Putamen (tissue), 1 donor: ENCODE measurements at places on chromosomes 2 and 18.

- DNase-seq: peak; percentile 38
Observed at GRCh38 chr2:229612384-229612971, 101.9 kb downstream of the DNER start.

DNA sequence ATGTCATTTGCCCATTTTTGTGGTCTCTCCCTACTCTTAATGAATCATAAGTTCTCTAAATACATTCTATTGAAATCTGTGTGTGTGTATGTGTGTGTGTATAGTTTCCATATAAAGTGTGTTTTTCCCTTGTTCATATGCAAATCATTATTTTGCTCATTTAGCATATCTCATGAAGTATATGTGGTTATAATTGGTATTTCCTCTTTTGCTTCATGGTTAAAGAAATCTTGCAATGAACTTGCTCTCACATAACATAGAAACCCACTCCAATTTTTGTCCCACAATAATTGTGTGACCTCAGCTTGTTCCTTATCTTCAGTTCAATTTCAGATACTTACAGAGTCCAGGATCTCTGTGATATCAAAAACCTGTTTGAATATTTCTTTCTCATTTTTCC, 1.2 kb downstream of the CPO start:
- no peak for DNase-seq

DNA sequence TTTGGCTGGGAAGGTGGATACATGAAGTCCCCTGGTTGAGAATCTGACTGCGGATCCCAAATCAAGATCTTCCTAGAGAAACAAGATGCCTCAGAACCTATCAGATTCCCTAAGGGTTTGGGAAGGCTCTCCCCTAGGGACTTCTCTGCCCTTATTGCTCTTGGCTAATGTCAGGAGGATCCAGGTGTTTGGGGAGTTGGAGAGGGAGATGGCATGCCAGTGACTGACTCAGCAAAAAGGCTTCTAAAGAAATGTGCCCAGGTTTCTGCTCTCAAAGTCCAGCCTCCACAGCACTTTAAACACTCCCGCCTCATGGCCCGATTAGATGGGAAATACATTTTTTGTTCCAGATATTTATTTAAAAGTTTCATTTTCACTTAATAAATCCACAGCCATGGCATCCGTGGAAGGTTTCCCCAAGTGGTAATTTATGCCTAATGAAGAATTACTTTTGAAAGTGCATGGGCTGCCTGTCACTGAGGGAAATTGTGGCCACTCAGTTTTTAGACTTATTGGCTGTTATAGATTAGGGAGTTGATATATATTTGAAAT, 156.4 kb downstream of the OSR1 start:
- no peak for DNase-seq

DNA sequence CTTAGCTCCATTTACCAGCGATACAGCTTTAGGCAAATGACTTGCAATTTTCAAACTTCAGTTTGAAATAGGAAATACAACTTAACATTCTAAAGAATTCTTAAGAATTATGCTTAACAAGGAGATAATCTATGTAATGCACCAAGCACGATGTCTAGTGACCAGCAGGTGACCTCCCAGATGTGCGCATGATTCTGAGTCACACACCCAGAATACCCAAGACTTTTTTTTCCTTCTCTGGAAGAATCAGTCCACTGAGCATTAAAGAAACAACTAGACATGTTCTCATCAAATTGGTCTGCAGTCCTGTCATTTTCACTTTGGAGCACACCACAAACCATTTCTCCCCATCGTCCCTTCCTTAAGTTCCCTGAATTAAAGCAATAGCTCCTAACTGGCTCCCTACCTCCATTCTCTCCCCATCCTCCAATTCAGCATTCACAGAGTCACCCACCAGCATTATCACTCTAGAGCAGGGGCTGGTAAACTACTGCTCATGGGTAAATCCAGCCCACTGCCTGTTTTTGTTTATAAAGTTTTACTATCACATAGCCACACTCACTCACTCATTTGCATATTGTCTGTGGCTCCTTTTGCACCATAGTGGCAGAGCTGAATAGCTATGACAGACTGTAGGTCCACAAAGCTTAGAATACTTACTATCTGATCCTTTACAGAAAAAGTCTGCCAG, 13.2 kb downstream of the EVA1A start:
- no peak for DNase-seq

DNA sequence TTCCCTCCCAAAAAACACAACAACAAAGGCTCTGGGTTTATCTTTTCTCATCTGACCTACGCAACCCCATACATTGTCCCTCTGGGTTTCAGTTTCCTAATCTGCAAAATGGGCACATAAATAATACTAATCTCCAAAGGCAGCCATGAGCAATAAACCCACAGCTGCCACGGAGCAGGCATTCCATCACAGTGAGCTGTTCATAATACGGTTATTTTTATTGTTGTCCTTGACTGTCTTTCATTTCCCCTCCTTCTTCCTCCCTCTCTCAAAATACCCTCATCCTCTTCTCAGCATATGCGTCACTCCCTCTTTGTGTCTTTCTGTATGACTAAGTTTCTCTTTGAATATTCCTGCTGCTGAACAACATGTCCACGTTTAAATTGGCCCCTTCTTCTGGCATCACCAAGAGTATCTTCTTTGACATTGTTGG, 129.8 kb upstream of the CAB39 start:
- no peak for DNase-seq

DNA sequence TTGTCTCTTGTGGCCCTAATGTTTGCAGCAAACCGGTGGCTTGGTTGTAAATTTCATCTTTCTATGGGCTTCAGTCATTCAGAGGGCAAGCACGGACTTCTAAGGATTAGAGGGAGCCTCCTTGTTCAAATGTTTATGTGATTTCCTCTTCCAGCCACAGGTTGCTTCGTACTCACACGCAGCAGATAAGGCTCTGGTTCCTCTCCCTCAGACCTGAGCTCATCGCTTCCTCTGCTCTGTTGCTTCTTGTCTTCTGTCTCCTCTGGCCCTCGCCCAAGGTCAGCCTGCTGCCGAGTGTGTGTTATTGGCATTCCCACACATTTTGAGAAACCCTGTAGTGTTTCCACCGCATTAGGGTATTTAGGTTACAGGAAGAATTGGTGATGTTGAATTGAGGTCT, 44.0 kb downstream of the MYL12B start:
- no peak for DNase-seq

DNA sequence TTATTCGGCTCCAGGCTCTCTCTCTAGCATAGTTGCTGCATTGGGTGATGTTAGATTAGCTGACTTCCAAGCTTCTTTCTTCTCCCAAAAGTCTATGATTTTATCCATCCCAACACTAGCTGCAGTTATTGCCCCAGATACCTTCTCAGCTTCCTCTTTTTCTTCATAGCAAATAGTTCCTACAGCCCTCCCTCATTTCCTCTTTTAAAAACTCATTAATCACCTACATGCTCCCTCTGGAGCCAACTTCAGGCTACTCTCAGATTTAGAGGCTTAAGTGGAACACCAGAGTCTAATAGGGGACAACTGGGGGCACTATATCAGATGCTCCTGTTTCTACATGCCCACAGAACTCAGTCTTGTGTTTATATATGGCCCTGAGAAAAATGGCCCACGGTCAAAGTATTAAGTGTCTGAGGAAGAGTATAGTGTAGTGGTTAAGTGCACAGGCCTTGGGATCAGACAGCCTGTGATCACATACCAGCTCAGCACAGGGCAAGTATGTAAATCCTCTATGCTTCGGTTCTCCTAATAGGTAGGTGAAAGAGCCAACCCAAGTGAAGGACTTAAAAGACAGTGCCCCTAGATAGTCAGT, 241.9 kb upstream of the SLC14A2 start:
- DNase-seq: no peak

- no peak for DNase-seq
Observed at GRCh38 chr2:7905756-7906155, 776.1 kb upstream of the ID2 start.

DNA sequence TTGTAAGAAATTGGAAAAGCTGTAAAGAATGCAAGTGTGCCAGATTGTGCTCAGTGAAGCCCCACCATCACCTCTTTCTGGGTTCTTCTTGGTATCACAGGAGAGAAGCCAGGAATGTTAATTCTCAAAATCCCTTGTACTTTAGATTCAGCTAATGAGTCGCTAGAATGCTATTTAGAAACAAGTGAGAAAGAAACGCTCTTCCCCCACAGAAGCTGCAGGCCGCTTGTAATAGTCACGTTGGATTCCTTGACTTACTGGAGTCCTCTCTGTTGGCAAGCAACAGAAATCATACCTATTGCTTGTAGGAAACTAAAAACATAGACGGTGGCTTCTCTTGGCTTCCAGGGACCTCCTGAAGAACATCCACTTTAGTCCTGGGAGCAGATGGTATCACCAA, 375.6 kb upstream of the LRATD1 start:
- no peak for DNase-seq

DNA sequence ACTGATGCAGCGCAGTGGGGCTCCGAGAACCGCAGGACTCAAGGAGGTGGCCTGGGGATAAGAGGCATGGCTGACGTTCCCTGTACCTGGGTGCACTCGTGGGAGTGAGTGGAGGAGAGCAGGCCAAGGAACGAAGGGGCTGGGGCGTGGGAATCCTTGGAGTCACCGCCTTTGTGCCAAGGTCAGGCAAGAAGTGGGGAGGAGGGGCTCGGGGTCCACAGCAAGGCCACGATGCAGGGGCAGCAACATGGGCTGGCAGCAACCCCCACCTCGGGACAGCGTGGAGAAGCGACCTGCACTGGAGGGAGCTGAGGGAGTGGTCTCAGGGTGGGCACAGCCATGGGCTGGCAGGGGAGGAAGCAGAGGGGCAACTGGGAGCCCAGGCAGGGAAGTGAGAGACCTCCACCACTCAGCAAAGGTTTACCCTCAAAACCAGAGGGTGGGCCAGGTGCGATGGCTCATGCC, 18.6 kb downstream of the ARID5A start:
- DNase-seq: no peak

DNA sequence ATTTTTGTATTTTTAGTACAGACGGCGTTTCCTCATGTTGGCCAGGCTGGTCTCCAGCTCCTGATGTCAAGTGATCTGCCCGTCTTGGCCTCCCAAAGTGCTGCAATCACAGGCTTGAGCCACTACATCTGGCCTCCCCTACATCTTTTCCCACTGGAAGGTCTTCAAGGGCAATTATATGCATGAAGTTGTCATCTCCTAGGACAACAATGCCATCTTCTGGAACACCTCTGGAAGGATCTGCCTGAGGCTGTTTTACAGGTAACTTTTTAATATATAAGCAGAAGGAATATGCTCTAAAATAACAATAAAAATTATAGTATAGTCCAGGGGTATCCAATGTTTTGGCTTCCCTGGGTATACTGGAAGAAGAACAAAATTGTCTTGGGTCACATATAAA, 321.4 kb downstream of the AFF3 start:
- no peak for DNase-seq

DNA sequence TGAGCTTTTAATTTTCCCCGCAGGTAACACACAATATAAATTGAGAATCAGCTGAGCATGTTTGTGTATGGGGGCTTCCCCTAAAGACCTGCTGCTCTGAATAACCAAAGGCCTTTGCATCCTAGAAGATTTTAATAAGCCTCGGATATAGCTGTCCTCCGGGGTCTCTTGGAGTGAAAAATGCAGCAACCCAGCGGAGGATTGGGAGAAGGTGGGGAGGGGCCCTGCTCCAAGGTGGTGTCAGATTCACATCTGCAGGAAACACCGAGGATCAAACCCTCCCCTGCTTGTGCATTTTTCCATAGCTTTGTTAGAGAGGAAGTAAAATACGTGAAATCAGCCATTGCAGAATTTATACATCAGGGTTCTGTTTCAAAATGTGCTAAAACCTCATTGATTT, 63.0 kb upstream of the OTOF start:
- DNase-seq: no peak

- no peak for DNase-seq
Observed at GRCh38 chr2:235011607-235011928, 59.8 kb downstream of the SH3BP4 start.

DNA sequence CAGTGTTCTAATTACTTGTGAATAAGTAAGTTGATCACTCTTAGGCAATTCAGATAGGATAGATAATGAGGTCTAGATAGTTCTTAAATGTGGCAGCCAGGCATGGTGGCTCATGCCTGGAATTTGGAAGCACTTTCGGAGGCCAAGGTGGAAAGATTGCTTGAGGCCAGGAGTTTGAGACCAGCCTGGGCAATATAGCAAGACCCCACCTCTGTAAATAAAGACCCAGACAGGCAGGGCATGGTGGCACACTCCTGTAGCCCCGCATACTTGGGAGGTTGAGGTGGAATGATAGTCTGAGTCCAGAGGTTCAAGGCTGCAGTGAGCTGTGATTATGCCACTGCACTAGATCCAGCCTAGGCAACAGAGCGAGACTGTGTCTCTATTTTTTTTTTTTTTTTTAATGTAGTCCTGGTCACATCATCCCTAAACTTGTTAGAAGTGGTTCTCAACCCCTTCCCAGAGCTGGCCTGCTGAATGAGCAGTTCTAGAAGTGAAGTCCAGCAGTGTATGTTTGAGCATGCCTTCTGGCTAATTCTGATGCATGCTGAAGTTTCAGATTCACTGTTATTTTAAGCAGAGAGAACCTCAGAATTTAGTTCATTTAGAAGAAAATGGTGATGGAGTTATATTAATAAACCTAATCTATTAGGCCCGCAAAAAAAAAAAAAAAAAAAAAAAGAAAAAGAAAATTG, 306.2 kb downstream of the PRKCE start:
- DNase-seq: no peak

- no peak for DNase-seq
Observed at GRCh38 chr2:224029876-224030275, 9.2 kb downstream of the SERPINE2 start.

DNA sequence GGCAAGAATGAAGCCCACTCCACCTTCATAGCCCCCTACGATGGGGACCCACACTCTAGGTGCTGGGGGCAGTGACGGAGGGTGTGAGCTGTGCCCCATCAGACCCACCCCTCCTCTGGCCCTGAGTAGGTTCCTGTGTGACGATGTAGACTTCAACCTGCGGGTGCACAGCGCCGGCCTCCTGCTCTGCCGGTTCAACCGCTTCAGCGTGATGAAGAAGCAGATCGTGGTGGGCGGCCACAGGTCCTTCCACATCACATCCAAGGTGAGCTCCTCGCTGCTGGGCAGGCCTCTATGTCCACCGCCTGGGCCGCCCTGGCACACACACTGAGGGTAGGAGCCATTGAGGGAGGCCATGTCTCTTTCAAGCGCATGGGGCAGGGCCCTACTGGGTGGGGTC, 34.9 kb downstream of the NTSR2 start:
- no peak for DNase-seq

DNA sequence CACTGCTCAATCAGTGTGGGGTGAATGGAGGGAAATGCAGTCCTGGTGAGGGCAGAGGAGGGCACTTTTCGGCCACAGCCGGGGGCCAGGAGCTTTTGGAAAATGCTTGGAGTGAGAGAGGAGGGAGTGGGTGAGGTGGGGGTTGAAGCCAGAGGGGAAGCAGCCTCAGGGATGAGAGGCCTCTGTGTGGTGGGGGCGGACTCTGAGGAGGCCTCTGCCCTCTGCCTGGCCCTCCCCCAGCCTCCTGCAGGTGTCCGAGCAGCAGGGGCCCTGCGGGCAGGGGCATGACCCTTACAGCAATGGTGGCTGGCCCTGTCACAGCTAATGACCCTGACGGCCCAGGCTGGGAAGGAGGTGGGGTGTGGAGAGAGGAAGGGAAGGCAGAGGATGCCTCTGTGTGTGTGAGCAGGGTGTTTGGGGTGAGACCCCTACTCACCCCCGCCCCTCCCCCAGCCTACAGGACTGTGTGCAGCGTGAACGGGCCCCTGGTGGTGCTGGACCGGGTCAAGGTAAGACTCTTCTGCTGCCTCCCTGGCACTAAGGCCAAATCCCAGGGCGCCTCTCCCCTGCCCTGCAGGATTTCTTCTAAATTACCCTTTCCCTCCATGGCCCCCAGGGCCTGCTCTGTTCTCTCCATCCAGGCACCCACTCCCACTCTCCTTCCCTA, 7.6 kb downstream of the ATP6V1B1 start:
- no peak for DNase-seq
